Stimulated activated CD4-positive, alpha-beta T cell treated with anti-CD3 and anti-CD28 coated beads, Interleukin-1b, Interleukin-23, amount 100 ng/mL, for 1 hour (primary cell): ENCODE measurements at places on chromosomes 1 and 21.

DNA sequence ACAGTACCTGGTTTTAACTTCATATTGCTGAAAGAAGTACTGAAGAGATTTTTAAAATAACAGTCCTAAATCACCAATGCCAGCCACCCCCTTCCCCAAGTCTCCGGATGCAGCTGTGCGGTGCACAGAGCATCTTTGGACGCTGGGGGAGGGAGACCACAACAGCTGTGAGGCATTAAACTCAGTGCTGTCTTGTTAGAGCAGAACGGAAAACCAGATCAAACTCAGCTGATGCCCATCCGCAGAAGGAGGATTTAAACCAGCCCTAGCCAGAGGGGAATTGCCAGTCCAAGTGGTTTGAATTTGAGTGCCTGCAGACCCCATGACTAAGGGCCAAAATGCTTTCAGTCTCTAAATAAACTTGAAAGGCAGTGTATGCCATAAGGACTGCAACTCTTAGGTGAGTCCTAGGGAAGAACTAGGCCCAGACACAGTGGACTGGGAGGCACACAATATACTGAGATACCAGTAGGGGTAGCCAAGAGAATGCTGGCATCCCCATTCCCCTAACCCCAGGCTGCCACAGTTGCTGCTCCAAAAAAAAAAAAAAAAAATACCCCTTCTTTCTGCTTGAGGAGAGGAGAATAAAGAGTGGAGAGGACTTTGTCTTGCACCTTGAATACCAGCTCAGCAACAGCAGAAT is 576.2 kb downstream of the NEGR1 start:
- DNase-seq: no peak

DNA sequence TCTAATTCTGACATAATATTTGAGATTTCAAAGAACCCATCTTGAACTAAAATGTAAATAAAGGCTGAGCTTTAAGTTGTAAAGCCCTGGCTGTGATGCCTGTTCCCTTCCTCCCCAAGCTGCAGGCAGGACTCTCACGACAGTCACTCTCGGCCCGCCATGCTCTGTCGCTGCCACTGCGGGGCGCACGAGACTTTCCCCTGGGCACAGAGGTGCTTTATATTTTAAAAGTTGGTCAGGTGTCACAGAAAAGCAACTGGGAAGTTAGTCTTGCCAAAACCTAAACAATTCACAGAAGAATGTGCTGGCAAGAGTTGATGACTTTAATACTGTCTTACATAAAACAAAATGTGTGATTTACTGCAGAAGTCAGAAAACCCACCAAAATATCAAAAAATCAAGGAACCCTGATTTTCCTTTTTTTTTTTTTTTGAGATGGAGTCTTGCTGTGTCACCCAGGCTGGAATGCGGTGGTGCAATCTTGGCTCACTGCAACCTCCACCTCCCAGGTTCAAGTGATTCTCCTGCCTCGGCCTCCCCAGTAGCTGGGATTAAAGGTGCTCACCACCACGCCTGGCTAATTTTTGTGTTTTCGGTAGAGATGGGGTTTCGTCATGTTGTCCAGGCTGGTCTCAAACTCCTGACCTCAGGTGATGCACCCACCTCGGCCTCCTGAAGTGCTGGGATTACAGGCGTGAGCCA is 10.7 kb downstream of the LRRC47 start:
- no peak for DNase-seq

- no peak for DNase-seq
Measured at GRCh38 chr1:230270185-230270558, 156.0 kb downstream of the PGBD5 start.

DNA sequence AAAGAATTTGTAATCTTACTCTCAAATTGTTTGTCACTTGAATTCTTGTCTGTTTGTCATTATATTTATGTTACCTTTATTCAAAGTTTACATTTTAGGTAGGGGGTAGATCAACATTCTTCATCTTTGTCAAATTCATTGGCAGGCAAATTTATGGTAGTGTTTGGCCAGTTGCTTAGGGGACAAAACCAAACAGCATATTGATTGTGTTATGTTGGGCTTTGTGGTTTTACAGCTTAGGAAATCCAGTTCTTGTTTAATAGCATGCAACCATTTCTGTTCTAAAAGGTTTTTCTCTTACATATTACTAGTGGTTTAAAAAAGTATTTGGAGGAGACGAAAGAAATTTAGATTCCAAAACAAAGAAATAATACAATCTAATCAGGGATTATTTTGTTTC is 91.4 kb downstream of the HMCN1 start:
- DNase-seq: no peak

GRCh38 chr1:30801771-30802198 is 44.2 kb upstream of the LAPTM5 start:
- peak; percentile 81 for DNase-seq

- DNase-seq: no peak
Measured at GRCh38 chr1:230080822-230081221, 13.8 kb downstream of the GALNT2 start.

- no peak for DNase-seq
Measured at GRCh38 chr1:54499360-54500106, 48.5 kb upstream of the ACOT11 start.

- no peak for DNase-seq
Measured at GRCh38 chr1:63795455-63795854, 21.6 kb downstream of the ROR1 start.

GRCh38 chr1:15918962-15919715 is 56.8 kb downstream of the ZBTB17 start:
- DNase-seq: peak; percentile 13

- DNase-seq: no peak
Measured at GRCh38 chr1:152160576-152160975, 1.5 kb upstream of the RPTN start.

DNA sequence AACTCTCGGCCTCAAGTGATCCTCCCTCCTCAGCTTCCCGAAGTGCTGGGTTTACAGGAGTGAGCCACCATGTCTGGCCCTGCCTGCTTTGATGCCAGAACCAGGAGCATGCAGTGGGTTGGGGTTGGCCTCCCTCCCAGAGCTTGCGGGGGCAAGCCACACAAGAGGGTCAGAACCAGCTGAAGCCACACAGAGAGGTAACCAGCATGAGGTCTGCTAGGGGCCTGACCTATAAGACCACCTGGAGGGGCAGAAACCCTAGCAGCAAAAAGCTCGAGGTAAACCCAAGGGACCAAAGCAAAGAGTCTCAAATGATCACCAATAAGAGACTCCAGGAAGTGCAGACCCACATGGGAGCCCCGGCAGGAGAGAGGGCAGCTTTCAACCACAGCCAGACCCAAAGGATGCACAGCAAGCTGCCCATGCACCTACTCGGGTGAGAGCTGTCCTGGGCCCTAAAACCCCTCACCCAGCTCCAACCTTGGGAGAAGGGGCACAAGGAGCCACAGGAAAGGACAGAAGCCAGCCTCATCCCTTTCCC is 81.2 kb downstream of the TOMM20 start:
- DNase-seq: no peak

DNA sequence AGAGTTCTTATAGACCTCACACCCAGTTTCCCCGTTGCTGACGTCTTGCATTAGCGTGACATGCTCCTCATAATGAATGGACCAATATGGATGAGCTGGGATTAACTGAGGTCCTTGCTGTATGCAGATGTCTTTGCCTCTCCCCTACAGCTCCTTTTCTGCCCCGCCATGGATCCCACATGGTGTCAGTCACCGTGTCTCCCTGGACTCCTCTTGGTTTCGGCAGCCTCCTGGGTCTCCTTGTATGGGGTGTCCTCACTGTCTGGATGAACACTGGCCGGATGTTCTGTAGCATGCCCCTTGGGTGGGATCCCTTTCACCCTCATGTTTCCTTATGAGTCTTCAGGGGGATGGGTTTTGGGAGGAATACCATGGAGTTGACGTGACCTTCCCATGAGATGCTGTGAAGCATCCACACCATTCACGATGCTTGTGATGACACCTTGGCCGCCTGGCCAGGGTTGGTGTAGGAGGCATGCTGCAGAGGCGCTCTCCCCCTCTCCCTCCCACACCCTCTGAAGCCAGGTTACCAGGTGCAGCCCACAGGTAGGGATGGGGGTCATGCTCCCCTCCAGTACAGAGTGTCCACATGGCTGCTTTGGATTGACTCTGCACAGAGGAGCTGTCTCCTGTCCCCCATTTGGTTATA is 4.4 kb downstream of the GJC2 start:
- no peak for DNase-seq

- DNase-seq: no peak
Measured at GRCh38 chr1:151184211-151184610, 5.8 kb downstream of the VPS72 start.

GRCh38 chr1:96581772-96582171 is 139.8 kb upstream of the PTBP2 start:
- DNase-seq: no peak

DNA sequence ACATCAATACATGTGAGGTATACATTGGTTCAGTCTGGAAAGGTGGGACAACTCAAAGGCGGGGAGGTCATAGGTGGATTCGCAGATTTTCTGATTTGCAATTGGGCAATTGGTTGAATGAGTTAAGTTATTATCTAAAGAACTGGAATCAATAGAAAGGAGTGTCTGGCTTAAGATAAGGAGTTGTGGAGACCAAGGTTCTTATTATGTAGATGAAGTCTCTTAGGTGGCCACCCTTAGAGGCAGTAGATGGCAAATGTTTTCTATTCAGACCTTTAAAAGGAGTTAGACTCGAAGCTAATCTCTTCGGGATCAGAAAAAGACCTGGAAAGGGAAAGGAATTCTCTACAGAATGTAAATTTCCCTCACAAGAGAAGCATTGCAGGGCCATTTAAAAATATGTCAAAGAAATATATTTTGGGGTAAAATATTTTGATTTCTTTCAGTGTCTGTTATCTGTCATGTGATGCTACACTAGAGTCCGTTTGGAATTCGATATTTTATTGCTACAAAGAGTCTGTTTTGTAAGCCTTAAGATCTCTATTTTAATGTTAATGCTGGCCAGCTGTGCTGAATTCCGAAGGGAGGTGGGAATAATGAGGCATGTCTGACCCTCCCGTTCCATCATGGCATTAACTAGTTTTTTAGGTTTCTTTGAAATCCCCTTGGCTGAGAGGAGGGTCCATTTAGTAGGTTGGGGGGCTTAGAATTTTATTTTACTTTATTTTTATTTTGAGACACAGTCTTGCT is 265.1 kb downstream of the PTPRU start:
- DNase-seq: no peak

DNA sequence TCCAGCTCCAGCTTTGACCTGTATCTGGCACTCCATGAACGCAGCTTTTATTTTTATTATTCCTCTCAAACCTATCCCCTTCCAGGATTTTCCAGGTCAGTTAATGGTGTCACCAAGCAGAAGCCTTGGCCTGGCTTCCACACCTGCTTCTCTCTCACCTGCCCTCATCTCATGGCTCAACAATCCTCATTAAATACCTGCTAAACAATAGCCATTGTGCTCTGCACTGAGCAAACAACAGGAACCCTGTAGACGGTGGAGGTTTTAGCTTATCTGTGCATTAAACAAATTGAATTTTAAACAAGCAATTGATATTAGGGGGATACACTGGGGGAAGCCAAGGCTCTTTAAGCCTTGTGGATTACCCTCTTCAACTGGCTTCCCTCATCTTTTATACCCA is 15.3 kb downstream of the PYCR2 start:
- DNase-seq: no peak

DNA sequence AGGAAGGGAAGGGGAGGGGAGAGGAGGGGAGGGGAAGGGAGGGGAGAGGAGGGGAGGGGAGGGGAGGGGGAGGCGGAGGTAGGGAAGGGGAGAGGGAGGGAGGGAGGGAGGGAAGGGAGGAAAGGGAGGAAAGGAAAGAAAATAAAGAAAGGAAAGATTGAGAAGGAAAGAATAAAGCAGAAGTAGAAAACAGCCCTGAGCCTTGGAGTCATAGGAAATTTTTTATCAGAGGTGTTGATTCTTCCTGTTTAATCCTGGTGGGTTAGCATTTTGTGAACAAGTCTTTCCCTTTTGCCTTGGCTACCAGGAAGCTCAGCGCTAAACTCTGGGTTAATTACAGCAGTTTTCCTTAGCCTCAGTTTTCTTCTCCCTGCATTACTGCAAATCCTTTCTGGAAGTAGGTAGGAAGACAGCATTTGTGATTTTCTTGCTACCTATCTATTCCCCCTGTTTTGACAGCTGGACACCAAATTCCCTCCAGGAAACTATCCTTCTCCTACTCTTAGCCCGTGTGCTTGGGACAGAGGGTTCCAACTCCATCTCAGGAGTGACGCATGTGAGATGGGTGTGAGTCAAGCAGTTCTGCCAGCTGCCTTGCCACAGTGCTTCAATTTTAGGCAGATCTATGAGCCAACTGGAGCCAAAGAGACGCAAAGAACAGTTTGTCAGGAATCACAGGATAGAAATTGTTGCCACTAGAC is 26.9 kb downstream of the TOMM20 start:
- DNase-seq: no peak

DNA sequence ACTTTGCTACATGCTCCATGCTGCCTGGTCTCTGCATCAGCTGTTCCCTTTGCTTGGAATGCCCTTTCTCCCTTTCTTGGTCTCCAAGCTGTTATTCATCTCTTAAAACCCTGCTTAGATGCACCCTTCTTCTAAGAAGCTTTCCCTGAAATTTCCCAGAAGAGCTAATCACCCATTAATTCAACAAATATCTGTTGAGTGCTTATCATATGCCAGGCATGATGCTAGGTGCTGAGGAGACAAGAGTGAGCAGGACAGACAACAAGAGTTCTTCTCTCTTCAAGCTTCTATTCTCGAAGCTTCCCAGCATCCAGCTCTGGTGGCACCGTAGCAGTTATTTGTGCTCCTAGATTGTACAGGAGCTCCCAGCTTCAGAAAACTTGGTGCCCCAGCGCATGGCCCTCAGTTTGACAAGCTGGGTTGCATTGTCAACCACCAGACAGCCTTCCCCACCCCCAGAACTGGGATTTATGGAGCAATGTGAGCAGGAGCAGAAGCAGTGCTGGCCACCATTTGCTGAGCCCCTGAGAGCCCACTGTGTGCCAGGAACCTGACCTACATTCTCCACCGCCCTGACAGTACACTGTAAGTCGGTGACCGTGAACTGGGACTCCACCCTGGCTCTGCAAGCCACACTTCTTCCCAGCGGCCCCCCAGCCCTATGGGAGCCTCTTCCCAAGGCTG is 68.0 kb upstream of the ACOT11 start:
- DNase-seq: no peak

DNA sequence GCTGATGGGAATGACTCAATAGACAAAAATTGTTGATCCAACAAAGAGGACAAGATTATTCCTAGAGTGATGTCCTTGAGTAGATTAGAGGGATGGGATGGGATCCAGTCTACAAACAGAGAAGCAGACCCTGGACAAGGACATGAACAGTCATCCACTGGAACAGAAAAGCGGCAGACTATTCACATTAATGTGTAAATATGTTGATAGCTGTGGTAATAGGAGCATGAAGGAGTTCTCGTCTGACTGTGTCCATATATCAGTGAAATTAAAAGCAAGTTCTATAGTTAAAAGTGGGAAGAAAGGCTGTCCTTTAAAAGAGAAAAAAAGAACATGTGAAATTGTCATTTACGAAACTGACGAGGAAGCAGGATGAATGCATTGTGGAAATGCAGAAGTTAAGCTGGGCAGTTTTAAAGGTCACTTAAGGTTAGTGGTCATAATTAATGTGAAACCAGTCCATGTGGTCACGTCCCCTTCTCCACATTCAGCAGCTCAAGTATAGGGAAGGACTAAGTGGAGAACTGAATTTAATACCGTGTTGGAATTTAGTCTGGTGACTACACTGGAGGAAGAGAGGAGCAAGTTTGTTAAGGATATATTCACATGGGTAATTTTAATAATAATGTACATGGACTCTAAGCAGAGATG is 62.1 kb downstream of the PIK3R3 start:
- no peak for DNase-seq

- no peak for DNase-seq
Measured at GRCh38 chr1:3679098-3679555, 26.8 kb downstream of the TP73 start.
